ENCODE measurements at places on chromosomes 2 and 18.

GRCh38 chr2:40302751-40303325, 149.1 kb downstream of the SLC8A1 start:
- H3K27ac ChIP-seq: no peak overlapping the region
- H3K27me3 ChIP-seq: peaks cover 2% of the 10 kb centered on the region
- DNase-seq: no peak
- no peaks in the 10 kb centered on the region for H3K36me3 ChIP-seq

DNA sequence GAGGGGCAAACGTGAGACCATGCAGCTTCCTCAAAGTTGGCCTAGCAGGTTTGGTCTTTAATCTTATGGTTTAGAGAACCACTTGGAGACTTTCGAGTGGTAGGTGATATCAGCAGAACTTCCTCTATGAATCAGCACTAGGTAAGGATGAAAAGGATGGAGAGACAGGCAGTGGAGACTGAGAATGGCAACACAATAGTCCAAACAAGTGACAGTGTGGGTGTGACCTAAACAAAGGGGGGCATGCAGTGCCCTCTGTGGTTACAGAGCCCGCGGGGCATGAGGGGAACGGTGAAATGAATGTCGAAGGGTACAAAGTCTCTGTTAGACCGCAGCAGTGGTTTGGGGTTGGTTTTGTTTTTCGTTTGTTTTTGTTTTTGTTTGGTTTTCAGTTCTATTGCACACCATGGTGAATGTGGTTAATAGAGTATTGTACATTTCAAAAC, 143.9 kb downstream of the L3MBTL4 start:
- peaks cover 12% of the 10 kb centered on the region for H3K36me3 ChIP-seq
- peaks cover 38% of the 10 kb centered on the region for H3K4me1 ChIP-seq
- DNase-seq: peak; percentile 67
- peak overlapping the region; percentile 43 for H3K27ac ChIP-seq
- H3K4me3 ChIP-seq: peak overlapping the region; percentile 72
- peaks cover 8% of the 10 kb centered on the region for H3K27me3 ChIP-seq

DNA sequence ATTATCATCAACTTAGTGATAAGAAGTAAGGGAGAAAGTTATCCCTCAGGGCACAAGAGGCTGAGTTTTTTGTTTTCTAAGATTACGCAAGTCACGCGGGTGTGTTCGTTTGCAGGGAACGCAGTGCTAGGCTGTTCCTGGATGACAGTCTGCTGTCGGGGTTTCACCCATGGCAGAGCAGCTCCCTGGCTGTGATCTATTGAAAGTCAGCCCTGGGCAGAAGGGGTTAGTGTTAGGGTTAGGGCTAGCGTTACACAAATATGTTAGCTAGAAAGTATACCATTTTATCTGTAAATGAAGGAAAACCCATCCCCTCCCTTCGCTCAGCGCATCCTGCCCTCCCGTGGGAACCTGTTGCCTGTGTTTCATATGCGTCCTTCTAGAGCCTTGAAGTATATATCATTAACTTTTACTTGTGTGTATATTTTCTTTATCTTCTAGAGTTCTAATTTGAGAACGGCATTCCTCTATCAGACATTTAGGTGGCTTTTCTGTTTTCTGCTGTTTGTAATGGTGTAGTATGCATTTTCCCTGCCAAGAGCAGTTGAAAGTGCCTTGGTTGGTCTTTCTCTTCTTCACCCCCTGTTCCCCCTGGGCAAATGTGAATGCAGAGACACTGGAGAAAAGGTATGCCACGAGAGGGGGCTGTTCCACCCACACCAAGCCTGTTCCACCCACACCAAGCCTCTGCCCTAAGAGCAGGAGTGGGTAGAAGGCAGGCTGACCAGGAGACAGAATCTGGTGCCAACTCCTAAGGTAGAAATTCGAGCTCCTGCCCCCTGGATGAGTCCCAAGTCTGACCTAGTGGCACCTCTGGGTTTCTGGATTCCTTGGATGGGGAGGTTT, 47.0 kb downstream of the ARMC9 start:
- no peaks in the 10 kb centered on the region for H3K27me3 ChIP-seq
- H3K4me3 ChIP-seq: no peak overlapping the region
- peak; percentile 8 for DNase-seq
- H3K4me1 ChIP-seq: no peaks in the 10 kb centered on the region
- no peaks in the 10 kb centered on the region for H3K36me3 ChIP-seq

- no peak overlapping the region for H3K4me3 ChIP-seq
- no peaks in the 10 kb centered on the region for H3K36me3 ChIP-seq
- peaks cover 8% of the 10 kb centered on the region for H3K27me3 ChIP-seq
- H3K4me1 ChIP-seq: no peaks in the 10 kb centered on the region
Observed at GRCh38 chr18:55805666-55806065, 217.7 kb upstream of the TCF4 start.

DNA sequence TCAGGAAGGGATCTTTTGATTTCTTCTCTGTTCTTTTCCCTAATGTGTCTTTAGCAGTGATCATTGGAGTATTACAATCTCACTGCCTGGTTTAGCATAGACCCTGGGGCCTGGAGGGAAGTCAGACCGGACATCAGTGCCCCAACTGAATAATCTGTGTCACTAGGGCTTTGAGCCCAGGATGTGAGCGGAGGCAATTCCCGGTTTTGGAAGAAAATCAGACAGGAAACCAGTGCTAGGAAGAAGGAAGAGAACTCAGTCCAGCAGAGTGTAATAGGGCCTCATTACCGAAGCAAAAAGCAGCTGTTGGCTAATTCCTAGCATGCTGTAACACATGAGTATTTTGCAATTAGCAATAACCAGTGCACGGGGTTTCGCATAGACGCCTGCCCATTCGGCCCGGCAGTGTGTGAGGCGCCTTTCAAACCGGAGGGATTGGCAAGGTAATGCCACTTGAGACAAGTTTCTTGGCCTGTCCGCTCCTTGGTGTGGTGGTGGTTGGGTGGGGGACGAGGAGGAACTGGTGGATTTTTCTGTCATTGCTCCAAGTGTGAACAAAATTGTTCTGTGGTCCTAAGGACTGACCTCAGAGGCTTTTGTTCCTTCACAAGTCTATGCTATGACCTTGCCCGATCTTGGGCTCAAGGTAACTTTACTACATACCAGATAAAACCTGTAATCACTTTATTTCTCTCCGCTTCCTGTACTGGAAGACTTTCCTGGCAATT, 2.8 kb downstream of the FOSL2 start:
- no peak overlapping the region for H3K4me3 ChIP-seq
- no peak overlapping the region for H3K27ac ChIP-seq
- H3K27me3 ChIP-seq: peaks cover 41% of the 10 kb centered on the region
- peaks cover 11% of the 10 kb centered on the region for H3K4me1 ChIP-seq
- peak; percentile 58 for DNase-seq
- peaks cover 10% of the 10 kb centered on the region for H3K36me3 ChIP-seq

GRCh38 chr18:76678248-76678647, 144.1 kb upstream of the ZNF236 start:
- no peak overlapping the region for H3K27ac ChIP-seq
- no peaks in the 10 kb centered on the region for H3K36me3 ChIP-seq
- H3K4me3 ChIP-seq: no peak overlapping the region
- H3K4me1 ChIP-seq: no peaks in the 10 kb centered on the region

DNA sequence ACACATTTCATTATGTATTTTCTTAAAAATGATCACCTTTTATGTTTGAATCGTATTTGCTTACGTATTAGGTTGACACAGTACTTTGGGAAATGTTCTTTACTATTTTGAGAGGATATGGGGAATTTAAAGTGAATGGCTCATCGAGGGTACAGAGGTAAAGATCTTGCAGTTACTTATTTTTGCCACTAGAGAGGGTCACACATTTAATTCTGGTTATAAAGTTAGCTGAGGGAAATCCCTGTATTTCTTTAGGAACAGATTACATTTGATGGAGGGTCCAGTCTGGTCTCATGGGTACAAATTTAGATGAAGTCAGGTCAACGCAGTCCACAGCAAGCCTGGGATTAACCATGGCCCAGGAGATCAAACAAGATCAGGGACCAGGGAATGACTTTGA, 24.5 kb downstream of the DYNC2LI1 start:
- no peaks in the 10 kb centered on the region for H3K4me1 ChIP-seq
- H3K27me3 ChIP-seq: no peaks in the 10 kb centered on the region
- no peak for DNase-seq
- peaks cover 5% of the 10 kb centered on the region for H3K36me3 ChIP-seq
- H3K27ac ChIP-seq: no peak overlapping the region
- H3K4me3 ChIP-seq: no peak overlapping the region

- no peak overlapping the region for H3K27ac ChIP-seq
- no peak overlapping the region for H3K4me3 ChIP-seq
Observed at GRCh38 chr18:2984703-2985261, 28.2 kb downstream of the LPIN2 start.

DNA sequence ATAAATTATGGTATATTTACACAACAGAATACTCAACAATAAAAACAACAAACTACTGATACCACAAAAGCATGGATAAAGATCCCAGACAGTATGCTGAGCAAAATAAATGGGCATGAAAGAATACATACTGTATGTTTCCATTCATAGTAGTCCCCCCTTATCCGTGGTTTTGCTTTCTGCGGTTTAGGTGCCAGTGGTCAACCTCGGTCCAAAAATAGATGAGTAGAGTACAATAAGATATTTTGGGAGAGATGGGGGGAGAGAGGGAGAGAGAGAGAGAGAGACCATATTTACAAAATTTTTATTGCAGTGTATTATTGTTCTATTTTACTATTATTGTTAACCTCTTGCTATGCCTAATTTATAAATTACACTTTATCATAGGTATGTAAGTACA, 21.0 kb upstream of the TGFA start:
- H3K27ac ChIP-seq: no peak overlapping the region
- no peaks in the 10 kb centered on the region for H3K36me3 ChIP-seq
- no peak for DNase-seq
- peaks cover 13% of the 10 kb centered on the region for H3K27me3 ChIP-seq

DNA sequence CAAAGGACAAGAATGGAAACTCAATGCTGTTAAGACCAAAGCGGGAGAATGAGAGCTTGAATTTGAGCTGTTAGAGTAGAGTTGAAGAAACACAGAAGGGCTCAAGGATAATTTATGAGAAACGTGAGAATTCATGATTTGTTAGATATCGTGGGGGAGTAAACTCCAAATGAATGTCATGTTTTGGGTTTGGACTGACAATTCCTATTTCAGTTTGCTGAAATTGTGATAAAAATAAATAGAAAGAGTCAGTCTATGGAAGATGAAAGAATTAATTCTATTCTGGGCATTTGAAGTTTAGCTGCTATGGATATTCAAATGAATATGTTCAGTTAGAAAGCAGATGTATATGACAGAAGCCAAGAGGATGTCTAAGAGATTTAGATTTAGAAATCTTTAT, 723.4 kb upstream of the PIK3C3 start:
- no peaks in the 10 kb centered on the region for H3K4me1 ChIP-seq
- no peak overlapping the region for H3K27ac ChIP-seq
- H3K4me3 ChIP-seq: no peak overlapping the region

DNA sequence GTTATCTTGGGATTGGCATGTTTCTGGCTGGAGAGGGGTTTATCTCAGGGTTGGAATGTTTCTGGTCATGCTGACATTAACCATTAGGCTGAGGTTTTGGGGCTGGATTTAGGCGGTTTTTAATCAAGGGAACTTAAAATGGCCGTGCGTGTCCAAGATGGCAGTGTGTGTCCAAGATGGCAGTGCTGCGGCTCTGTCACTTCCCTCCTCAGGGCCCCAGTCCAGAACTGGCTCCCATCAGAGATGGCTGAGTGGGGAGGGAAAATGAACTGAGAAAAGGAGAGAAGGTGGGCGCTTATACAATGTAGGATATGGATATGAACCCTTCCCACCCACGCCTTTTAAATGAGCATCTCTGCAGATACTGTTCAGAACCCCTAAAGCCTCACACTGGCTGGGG, 175.5 kb upstream of the MYT1L start:
- H3K36me3 ChIP-seq: no peaks in the 10 kb centered on the region
- H3K27ac ChIP-seq: no peak overlapping the region
- H3K4me3 ChIP-seq: no peak overlapping the region
- no peaks in the 10 kb centered on the region for H3K4me1 ChIP-seq

- H3K36me3 ChIP-seq: no peaks in the 10 kb centered on the region
- DNase-seq: no peak
- H3K27ac ChIP-seq: no peak overlapping the region
- H3K4me3 ChIP-seq: no peak overlapping the region
- H3K4me1 ChIP-seq: peaks cover 7% of the 10 kb centered on the region
- peaks cover 3% of the 10 kb centered on the region for H3K27me3 ChIP-seq
Observed at GRCh38 chr2:23402205-23402740, 17.3 kb downstream of the KLHL29 start.

DNA sequence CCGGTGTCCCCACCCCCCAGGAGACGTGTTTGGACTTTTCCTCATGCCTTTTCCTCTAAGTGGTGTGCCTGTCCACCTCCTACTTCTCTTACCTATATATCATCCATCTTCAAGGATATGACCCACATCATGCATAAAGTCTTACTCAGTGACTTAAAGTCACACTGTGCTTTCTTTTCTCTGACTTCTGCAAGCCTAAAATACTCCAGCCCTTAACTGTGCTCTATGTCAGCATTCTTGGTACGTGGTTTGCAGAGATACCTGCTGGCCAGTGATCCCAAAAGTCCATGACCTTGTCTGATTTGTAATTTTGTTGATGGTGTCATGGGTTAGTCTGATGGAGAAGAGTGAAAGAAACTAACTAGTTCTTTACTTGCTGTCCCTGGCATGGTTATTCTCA, 393.6 kb upstream of the NRP2 start:
- no peaks in the 10 kb centered on the region for H3K36me3 ChIP-seq
- no peak for DNase-seq
- peaks cover 3% of the 10 kb centered on the region for H3K27me3 ChIP-seq

- DNase-seq: no peak
- no peak overlapping the region for H3K27ac ChIP-seq
- H3K36me3 ChIP-seq: no peaks in the 10 kb centered on the region
Observed at GRCh38 chr2:180873219-180873618, 107.2 kb upstream of the UBE2E3 start.

DNA sequence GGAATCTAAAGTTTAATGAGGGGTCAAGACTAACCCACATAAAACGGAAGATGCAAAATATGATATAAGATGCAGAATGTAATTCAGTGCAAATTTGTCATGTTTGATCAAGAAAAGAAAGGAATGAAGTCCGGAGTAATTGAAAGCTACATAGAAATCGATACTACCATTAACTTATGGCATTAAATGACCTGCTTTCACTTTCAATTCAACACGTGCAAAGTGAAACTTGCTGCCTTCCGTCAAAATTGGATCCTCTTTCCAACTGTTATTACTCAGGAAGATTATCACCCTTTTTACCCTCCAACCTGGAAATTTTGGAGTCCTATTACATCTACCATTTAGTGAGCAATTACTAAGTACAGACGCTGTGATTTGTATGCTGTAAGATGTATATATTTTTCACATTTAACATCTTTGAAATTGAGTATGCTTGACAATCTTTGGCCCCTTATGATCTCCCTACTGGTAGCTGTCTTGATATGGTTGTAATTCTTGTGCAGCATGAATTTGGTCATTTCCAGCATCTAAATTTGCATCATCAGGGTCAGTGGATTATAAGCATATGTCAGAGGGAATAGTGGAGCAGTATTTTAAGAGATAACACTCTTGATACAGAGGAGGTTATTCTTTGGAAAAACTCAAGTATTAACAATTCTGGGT, 18.6 kb downstream of the UNC80 start:
- peaks cover 10% of the 10 kb centered on the region for H3K4me1 ChIP-seq
- peak; percentile 11 for DNase-seq
- no peaks in the 10 kb centered on the region for H3K27me3 ChIP-seq
- no peaks in the 10 kb centered on the region for H3K36me3 ChIP-seq
- peak overlapping the region; percentile 76 for H3K4me3 ChIP-seq

- H3K36me3 ChIP-seq: no peaks in the 10 kb centered on the region
- DNase-seq: no peak
- peaks cover 4% of the 10 kb centered on the region for H3K27me3 ChIP-seq
- no peak overlapping the region for H3K27ac ChIP-seq
- no peak overlapping the region for H3K4me3 ChIP-seq
- peaks cover 5% of the 10 kb centered on the region for H3K4me1 ChIP-seq
Observed at GRCh38 chr2:207284556-207285472, 119.1 kb upstream of the KLF7 start.

Data from immature natural killer cell (primary cell).